ENCODE measurements at places on chromosomes 4 and X. TPM values are rescaled to one million over a fixed set of nuclear protein-coding genes. Genes with fewer than 3 reads are reported as not detected.

GRCh38 chrX:108993909-108994308 is 257.5 kb upstream of the IRS4 start:
- H3K27ac ChIP-seq = no peak overlapping the region
- H3K27me3 ChIP-seq = no peaks in the 10 kb centered on the region
- no peak overlapping the region for H3K4me3 ChIP-seq
- no peaks in the 10 kb centered on the region for H3K36me3 ChIP-seq
- DNase-seq = no peak

The CT83 gene
- not detected for total RNA-seq

The ATG4A gene
- 9.7 TPM for total RNA-seq

The PRIMPOL gene
- total RNA-seq = 23.1 TPM

Data from activated CD4-positive, alpha-beta memory T cell treated with anti-CD3 and anti-CD28 coated beads for 36 hours (primary cell).